Cortex of kidney (tissue), 1 donor: ENCODE measurements at places on chromosomes 2 and 18.

GRCh38 chr2:147331790-147332419 lies 512.9 kb upstream of the ACVR2A start:
- no peak for DNase-seq

GRCh38 chr2:84940088-84940470 lies 30.9 kb upstream of the KCMF1 start:
- no peak for DNase-seq

GRCh38 chr18:41982942-41983660 lies 28.1 kb downstream of the PIK3C3 start:
- no peak for DNase-seq

DNA sequence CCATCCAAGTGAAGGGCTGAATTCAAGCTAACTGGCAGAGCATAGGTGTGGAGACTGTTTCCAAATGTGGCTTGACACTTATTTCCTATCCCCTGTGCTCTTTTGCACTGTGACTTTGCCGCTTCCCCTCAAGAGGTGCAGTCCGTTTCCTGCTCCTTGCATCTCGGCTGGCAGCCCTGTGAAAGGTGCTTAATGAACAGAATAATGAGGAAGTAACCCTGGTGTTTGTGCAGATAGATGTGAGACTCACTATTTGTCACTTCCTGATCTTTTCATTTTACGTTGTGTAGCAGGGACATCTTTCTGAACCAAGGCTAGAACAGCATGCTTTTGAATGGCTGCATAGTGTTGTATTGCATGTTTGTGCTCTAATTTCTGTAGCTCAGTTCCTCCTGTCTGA lies 60.8 kb downstream of the CEP192 start:
- DNase-seq: no peak

DNA sequence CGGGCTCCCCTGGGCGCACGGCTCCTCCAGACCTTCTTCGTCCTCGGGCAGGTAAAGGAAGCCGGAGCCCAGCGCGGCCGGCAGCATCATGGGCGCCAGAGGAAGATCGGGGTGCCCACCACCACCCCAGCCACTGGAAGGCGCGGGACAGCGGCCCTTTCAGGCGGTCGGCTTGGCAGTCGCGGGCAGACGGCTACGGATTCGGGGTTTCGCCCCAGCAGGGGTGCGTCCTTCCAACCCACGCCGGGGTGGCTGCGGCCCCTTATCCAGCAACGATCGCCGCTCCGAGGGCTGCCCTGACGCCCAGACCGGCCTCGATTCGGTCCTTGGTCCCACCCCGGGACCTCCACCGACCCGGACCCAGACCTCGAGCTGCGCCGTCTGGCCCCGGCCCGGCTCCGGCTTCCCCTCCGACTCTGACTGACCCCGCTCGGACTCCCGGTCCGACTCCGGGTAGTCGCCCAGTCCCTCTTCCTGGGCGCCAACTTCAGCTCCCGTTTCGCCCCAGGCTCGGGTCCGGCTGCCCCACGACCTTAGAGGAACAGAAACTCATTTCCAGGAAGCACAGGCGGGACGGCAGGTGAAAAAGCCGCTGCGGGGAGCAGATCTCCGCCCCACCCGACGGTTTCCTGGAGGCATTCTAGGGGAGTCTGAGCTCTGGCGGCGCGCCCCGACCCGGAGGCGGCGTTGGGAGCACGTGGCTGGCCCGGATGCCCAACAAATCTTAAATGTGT lies 30.2 kb upstream of the SSB start:
- DNase-seq: no peak

DNA sequence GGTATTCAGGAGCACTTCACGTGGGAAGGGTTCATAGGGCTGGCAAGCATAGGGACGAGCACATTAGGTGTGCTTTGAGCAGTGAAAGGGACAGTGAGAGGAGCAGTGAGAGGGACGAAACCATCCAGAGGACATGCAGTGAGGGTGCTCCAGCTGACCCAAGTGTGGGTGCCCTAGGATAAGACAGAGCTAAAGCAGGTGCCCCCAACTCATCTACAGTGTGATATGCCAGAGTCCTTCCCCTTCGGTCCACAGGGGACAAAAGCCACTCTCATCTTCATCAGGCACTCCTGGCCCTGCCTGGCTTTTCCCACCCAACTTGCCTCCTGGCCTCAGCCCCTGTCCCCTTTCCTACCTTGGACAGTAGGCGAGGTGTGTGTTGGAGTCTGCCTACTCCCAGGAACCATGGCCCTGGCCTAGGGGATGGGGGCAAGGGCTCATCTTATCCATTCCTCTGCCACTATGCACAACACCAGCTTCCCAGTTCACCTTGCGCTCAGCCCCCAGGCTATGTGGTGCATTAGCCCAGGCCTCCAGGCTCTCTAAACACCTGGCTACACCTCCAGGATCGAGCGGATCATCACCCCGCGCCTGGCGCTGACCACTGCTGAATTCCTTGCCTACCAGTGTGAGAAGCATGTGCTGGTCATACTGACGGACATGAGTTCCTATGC lies 16.1 kb upstream of the ANKRD53 start:
- no peak for DNase-seq

GRCh38 chr2:43934567-43934966 lies 61.2 kb downstream of the LRPPRC start:
- DNase-seq: no peak

DNA sequence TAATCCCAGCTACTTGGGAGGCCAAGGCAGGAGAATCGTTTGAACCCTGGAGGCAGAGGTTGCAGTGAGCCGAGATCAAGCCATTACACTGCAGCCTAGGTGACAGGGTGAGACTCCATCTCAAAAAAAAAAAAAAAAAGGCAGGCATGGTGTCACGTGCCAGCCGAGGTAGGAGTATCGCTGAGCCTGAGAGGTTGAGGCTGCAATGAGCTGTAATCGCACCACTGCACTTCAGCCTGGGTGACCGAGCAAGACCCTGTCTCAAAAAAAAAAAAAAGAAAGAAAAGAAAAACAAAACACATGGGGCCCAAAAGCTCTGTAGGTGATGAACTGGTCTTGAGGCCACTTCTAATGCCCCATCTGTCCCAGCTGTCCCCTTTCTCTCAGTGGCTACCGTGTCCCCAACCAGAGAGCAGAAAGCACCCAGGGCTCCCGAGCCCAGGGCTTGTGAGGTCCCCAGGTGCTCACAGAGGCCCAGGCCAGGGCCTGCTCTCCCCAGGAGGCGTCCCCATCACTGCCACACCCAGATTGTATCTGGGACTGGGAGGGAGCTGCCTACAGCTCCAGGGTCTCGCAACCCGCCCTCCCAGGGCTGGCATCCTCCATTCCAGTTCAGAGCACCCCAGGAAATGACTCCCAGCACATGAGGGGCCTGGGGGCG lies 8.5 kb downstream of the KLHL30 start:
- no peak for DNase-seq

DNA sequence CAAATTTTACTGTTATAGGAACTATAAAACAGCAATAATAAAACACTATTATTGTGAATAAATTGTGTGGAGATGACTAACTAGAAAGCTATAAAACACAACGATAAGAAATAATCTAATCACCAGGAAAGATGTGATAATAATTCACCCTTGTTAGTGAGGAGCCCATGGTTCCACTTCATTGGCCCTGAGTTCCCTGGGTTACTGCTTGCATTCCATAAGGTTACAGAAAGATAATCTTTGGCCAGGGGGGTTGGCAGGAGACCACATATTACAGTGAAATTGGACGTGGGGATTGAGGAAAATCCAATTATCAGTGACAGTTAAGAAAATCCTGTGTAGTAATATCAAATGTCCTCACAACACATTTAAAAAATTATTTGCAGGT lies 2.5 kb upstream of the CPO start:
- DNase-seq: no peak

DNA sequence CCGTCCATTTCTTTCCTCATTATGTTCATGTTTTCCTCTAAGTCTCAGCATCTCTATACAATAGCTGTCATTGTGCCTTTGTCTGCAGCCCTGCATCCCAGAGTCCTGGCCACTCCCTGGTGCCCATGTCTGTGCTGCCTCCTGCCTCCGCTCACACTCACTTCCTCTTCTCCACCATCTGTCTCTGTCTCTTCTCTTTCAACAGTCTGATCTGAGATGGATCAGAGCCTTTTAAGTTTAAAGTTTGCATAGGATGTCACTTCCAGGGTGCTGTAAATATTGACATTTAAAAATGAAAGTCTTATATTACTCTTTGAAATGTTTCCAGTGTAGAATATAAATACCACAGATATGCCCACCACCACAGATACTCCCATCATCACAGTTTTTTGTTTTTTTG lies 42.7 kb downstream of the UBE2F start:
- DNase-seq: no peak

DNA sequence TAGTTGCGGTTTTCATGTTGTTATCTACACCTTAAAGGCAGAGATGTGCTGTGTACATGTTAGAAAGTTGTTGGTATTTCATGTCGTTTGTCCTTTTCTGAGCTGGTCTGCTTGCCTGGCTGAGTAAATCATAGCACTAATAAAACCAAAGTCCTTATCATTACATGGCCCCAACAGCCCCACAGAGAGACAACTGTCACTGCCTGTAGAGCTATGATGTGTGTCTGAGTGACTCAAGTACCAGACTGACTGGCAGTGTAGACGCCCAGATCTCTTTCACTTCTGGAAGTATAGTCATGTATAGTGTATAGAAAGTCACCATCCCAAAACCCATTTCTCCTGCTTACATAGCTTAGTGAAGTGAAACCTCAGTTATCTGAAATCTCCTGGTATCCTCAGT lies 4.3 kb downstream of the SOCS6 start:
- no peak for DNase-seq
